ENCODE measurements at places on chromosomes 2 and 18. TPM values are rescaled to one million over a fixed set of nuclear protein-coding genes. Genes with fewer than 3 reads are reported as not detected.

- H3K4me1 ChIP-seq: no peaks in the 10 kb centered on the region
- no peak overlapping the region for H3K4me3 ChIP-seq
- peak overlapping the region; percentile 48 for H3K27ac ChIP-seq
- DNase-seq: no peak
- H3K36me3 ChIP-seq: no peaks in the 10 kb centered on the region
- no peaks in the 10 kb centered on the region for H3K27me3 ChIP-seq
Observed at GRCh38 chr2:211611061-211611518, 927.5 kb downstream of the ERBB4 start.

DNA sequence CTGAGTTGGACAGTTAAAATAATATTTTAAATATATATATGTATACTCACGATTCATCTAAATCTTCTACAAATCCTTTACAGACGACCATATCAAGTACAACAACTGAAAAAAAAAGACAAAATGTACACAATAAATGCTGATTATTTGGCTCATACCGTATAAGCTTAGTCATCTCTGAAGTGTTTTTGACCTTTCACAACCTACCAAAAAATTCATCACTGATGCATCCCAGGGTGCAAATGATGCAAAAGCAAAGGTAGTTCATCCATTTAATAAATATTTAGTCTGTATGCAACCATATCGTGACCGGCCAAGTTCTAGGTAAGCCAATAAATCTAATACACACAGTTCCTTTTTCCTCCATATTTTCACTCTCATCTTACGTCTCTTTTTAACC, 1.1 kb downstream of the TMX3 start:
- no peaks in the 10 kb centered on the region for H3K27me3 ChIP-seq
- peaks cover 6% of the 10 kb centered on the region for H3K36me3 ChIP-seq
- peaks cover 18% of the 10 kb centered on the region for H3K4me1 ChIP-seq
- no peak overlapping the region for H3K27ac ChIP-seq

DNA sequence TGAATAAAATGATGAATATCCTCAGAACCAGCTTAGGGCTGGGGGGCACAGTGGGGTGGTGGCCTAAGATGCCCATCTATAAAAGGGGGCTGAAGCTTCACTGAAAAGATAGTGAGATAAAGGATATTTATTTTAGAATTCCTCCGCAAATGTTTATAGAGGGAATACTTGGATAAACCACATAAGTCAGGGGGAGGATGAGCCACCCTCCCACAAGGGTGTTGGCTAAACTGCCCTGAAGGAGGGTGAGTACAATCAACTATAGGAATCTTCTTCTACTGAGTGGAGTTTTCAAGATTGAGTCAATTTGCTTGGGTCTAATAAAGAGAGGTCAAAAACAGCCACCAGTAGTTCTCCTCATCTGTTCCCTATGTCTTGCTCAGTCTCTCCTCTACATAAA, 114.5 kb upstream of the TANK start:
- no peak for DNase-seq
- no peaks in the 10 kb centered on the region for H3K36me3 ChIP-seq
- H3K27ac ChIP-seq: no peak overlapping the region
- H3K4me1 ChIP-seq: no peaks in the 10 kb centered on the region
- no peak overlapping the region for H3K4me3 ChIP-seq
- H3K27me3 ChIP-seq: no peaks in the 10 kb centered on the region

GRCh38 chr2:136059036-136059472, 58.9 kb downstream of the CXCR4 start:
- H3K27ac ChIP-seq: no peak overlapping the region
- no peak overlapping the region for H3K4me3 ChIP-seq
- no peak for DNase-seq
- no peaks in the 10 kb centered on the region for H3K36me3 ChIP-seq

DNA sequence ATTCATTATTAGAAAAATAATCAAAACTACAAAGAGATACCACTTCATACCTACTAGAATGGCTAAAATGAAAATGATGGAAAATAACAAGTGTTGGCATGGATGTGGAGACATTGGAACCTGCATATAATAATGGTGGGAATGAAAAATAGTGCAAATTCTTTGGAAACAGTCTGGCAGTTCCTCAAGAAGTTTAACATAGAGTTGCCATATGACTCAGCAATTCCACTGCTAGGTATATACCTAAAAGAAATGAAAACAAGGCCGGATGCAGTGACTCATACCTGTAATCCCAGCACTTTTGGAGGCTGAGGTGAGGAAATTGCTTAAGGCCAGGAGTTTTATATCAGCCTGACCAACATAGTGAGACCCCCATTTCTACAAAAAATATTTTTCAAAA, 41.6 kb upstream of the ACYP2 start:
- no peak overlapping the region for H3K27ac ChIP-seq
- DNase-seq: no peak
- no peak overlapping the region for H3K4me3 ChIP-seq
- H3K4me1 ChIP-seq: no peaks in the 10 kb centered on the region
- no peaks in the 10 kb centered on the region for H3K36me3 ChIP-seq

DNA sequence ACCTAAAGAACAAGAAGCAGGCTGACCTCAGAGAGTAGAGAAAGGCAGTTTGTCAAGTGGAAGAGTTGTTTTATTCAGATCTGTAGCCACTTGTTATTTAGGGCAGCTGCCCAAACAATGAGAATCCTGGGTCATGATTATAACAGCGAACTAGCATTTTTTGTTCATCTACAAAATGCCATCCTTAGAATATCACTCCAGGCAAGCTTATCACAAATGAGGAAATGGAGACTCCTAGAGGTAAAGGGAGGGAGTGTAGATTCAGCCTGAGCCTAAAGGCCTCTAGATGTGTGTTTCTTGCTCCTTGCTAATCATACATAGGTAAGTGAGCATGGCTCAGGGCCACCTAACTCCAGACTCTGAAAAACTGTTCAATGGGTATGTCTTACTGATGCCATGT, 126.1 kb downstream of the HNMT start:
- DNase-seq: no peak
- H3K27me3 ChIP-seq: no peaks in the 10 kb centered on the region
- no peaks in the 10 kb centered on the region for H3K4me1 ChIP-seq
- H3K4me3 ChIP-seq: no peak overlapping the region
- no peaks in the 10 kb centered on the region for H3K36me3 ChIP-seq
- H3K27ac ChIP-seq: no peak overlapping the region

- no peak overlapping the region for H3K27ac ChIP-seq
- H3K4me3 ChIP-seq: no peak overlapping the region
- H3K4me1 ChIP-seq: no peaks in the 10 kb centered on the region
- DNase-seq: no peak
Observed at GRCh38 chr2:89831641-89832498, 1140.4 kb downstream of the RPIA start.

DNA sequence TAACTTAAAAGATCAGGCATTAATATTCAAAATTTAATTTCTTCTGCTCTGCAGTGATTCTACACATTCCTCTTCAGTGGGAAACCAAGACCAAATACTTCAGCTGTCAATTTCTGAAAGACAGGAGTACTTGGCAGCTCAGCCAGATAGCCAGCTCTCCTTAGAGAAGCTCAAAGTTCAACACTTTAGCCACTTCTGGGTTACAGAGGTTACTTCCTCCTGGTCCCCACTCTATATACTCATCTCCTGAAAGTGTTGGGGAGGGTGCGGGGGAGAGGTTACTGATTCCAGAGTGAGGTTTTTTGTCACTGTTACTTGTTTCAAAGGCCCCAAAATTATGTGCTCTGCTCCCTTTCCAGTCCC, 4.1 kb downstream of the CYTIP start:
- peak overlapping the region; percentile 90 for H3K27ac ChIP-seq
- DNase-seq: no peak
- H3K27me3 ChIP-seq: no peaks in the 10 kb centered on the region
- peak overlapping the region; percentile 94 for H3K4me3 ChIP-seq

- H3K36me3 ChIP-seq: no peaks in the 10 kb centered on the region
- no peaks in the 10 kb centered on the region for H3K27me3 ChIP-seq
- no peak overlapping the region for H3K4me3 ChIP-seq
- DNase-seq: no peak
- no peak overlapping the region for H3K27ac ChIP-seq
Observed at GRCh38 chr2:51717312-51717711, 685.4 kb upstream of the NRXN1 start.

DNA sequence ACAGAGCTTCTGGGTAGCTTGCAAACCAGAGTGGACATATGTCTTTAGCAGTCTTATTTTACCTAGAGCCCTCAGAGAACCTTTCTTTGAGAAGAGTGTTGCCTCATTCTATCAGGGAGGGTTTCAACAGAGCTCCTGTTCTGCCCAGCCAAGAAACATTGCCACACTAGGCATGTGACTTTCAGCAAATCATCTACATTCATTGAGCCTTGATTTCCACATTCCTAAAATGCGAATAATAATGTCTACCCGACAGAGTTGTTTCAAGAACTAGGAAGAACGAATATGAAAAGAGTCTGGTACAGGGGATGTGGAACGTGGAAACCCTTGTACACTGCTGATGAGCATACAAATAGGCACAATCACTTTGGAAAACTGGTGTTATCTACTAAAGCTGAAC, 7.8 kb upstream of the PRKAG3 start:
- H3K27ac ChIP-seq: no peak overlapping the region
- H3K36me3 ChIP-seq: no peaks in the 10 kb centered on the region
- no peak overlapping the region for H3K4me3 ChIP-seq

GRCh38 chr2:38376346-38377049, 575 bp downstream of the ATL2 start:
- no peaks in the 10 kb centered on the region for H3K27me3 ChIP-seq
- DNase-seq: peak; percentile 11
- H3K4me3 ChIP-seq: peak overlapping the region; percentile 94
- H3K4me1 ChIP-seq: peaks cover 31% of the 10 kb centered on the region
- H3K27ac ChIP-seq: peak overlapping the region; percentile 79
- no peaks in the 10 kb centered on the region for H3K36me3 ChIP-seq

DNA sequence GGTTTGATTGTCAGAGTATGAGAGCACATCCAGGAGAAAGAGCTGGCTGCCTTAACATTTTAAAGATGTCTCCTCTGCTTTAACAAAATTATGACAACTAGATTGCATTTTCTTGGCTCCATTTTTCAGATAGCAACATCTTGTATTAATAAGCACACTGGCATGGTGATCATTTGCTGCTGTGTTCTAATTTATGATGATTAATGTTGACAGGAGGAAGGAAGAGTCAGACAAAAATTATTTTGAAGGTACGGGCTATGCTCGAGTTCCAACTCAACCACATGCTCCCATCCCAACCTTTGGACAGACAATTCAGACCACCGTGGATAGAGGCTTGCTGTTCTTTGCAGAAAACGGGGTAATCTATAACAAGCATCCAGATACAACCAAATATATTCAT, 98.2 kb upstream of the TTC39C start:
- H3K4me3 ChIP-seq: no peak overlapping the region
- H3K27me3 ChIP-seq: no peaks in the 10 kb centered on the region
- no peaks in the 10 kb centered on the region for H3K36me3 ChIP-seq
- no peak for DNase-seq
- H3K4me1 ChIP-seq: peaks cover 10% of the 10 kb centered on the region
- no peak overlapping the region for H3K27ac ChIP-seq

GRCh38 chr2:105890856-105891255, 146.1 kb downstream of the NCK2 start:
- no peak overlapping the region for H3K4me3 ChIP-seq
- peaks cover 39% of the 10 kb centered on the region for H3K4me1 ChIP-seq
- H3K27ac ChIP-seq: no peak overlapping the region
- peaks cover 14% of the 10 kb centered on the region for H3K36me3 ChIP-seq
- no peak for DNase-seq
- no peaks in the 10 kb centered on the region for H3K27me3 ChIP-seq

- H3K36me3 ChIP-seq: no peaks in the 10 kb centered on the region
- H3K4me3 ChIP-seq: peak within 1 kb of the TSS; percentile 48
- no peaks in the 10 kb centered on the region for H3K27me3 ChIP-seq
- H3K4me1 ChIP-seq: peaks cover 7% of the 10 kb centered on the region
- DNase-seq: no peak
- H3K27ac ChIP-seq: no peak within 1 kb of the TSS
Observed at GRCh38 chr2:219571311-219572236, at the start of gene OBSL1. TSS of gene OBSL1 (minus strand) at chr2:219571539. CDS start at chr2:219571232, 307 bp downstream.

- H3K4me3 ChIP-seq: peak overlapping the region; percentile 48
- peaks cover 13% of the 10 kb centered on the region for H3K27me3 ChIP-seq
- peaks cover 20% of the 10 kb centered on the region for H3K4me1 ChIP-seq
- no peak overlapping the region for H3K27ac ChIP-seq
- H3K36me3 ChIP-seq: no peaks in the 10 kb centered on the region
Observed at GRCh38 chr2:54724560-54725342, 1.3 kb downstream of the EML6 start.

GRCh38 chr2:216583147-216583546, 50.1 kb upstream of the IGFBP2 start:
- H3K27ac ChIP-seq: no peak overlapping the region
- DNase-seq: no peak
- H3K27me3 ChIP-seq: no peaks in the 10 kb centered on the region

GRCh38 chr2:108701806-108702205, 17.5 kb upstream of the RANBP2 start:
- H3K36me3 ChIP-seq: no peaks in the 10 kb centered on the region
- H3K27ac ChIP-seq: no peak overlapping the region
- no peak for DNase-seq
- H3K4me1 ChIP-seq: no peaks in the 10 kb centered on the region
- H3K27me3 ChIP-seq: peaks cover 4% of the 10 kb centered on the region

DNA sequence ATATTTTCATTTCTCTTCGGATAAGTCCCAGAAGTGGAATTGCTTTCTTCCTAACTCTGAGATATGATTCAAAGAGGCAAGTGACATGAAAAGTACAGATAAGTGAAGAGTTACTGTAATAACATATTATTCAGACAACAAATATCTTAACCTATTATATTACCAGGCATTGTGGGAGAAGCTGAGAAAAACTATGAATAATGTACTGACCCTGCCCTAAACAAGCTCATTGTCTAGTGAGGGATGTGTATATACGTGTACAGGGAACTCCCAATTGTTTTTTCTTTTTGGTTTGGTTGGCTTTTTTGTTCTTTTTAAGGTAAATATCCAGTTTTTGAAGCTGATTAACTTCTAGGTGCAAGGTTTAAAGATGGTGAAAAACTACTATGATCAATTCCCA, 26.5 kb downstream of the NCKAP1 start:
- H3K4me3 ChIP-seq: no peak overlapping the region
- H3K36me3 ChIP-seq: no peaks in the 10 kb centered on the region
- no peaks in the 10 kb centered on the region for H3K27me3 ChIP-seq
- no peak overlapping the region for H3K27ac ChIP-seq

GRCh38 chr2:98127229-98127989, 40.4 kb downstream of the VWA3B start:
- H3K4me3 ChIP-seq: no peak overlapping the region
- no peaks in the 10 kb centered on the region for H3K4me1 ChIP-seq
- no peak overlapping the region for H3K27ac ChIP-seq
- peaks cover 30% of the 10 kb centered on the region for H3K27me3 ChIP-seq

The ERICH2 gene
- not detected for total RNA-seq

The ZSWIM2 gene
- total RNA-seq: not detected

The B3GNT7 gene
- 0.53 TPM for total RNA-seq

The ABCB11 gene
- total RNA-seq: not detected

The SCLY gene
- 26.6 TPM for total RNA-seq
